Mucosa of descending colon (tissue), 3 donors: ENCODE measurements at places on chromosomes 11 and 22. TPM values are rescaled to one million over a fixed set of nuclear protein-coding genes. Genes with fewer than 3 reads are reported as not detected.

GRCh38 chr22:30447656-30448055 lies 22.1 kb downstream of the MTFP1 start:
- DNase-seq: no peak

DNA sequence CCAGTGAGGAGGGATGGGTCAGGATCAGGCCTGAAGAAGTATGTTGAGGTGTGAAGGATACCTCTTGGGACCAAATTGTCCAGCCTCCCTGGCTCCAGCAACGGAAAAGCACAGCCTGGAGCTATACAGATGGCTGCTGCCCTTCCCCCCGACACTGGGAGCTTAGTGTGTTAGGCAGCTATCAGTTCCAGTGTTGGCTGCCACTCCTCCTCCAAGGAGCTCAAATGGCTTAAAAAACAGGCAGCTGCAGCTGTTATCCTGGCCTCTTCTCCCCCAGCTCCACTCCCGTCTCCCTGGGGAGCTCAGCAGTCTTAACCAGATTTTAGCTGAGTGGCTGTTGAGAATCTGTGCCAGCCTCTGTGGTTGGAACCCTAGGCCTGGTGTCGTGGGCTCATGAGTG lies 225.0 kb downstream of the JRKL start:
- DNase-seq: no peak

DNA sequence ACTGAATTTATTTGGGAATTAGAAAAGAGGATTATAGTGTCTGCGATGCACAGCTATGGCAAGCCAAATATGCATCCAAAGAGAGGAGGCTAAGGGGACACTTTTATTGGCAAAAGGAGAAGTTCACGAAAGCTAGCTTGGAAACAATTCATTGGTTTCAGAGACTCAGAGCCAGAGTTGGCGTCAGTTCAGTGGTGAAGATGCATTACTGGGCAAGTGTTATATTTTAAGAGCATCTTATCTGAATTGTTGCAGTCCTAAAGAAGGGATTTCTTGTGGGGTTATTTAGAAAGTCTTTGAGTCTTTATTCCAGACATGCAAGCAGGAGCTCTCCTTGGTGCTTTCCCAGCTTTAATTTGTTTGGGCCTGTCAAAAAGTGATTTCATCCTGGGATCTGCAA lies 15.0 kb downstream of the CLDN5 start:
- no peak for DNase-seq

GRCh38 chr22:22450343-22450839 lies 58.2 kb downstream of the ZNF280B start:
- DNase-seq: no peak

DNA sequence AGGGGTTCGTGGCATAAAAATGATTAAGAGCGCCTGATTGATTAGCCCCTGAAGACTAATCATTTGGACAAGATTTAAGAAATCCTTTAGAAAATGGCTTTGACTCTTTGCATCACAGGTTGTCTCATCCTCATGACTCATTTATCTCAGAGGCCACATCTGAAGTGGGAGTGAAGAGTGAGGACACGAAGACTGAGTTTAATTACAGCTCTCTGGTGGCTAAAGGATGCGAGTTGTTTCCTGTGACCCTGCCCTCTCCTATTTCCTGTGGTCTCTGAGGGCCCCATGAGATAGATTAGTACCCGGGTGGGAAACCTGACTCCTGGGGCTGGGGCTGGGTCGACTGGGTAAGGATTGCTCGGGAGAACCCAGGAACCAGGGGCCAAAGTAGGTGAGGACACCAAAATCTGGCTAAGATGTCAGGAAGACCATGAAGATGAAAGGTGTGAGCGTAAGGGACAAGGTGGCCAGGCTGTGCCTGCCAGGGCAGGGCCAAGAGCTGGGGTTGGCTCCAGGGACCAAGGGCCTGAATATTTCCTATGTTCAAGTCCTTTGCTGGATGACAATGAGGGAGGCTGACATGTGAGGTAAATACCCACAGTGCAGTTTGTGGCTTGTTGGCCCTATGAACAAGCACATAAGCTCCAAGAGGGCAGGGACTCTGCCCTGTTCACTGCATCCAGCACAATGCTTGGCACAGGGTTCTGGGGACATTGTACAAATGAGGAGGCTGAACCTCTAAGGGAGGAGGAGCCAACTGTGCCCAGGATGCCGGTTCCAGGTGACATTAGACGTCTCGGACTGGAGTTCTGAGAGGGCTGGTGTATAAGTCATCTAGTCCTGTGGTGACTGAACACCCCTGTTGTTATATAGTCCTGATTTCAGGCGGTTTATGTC lies 3.6 kb downstream of the OTOG start:
- no peak for DNase-seq

DNA sequence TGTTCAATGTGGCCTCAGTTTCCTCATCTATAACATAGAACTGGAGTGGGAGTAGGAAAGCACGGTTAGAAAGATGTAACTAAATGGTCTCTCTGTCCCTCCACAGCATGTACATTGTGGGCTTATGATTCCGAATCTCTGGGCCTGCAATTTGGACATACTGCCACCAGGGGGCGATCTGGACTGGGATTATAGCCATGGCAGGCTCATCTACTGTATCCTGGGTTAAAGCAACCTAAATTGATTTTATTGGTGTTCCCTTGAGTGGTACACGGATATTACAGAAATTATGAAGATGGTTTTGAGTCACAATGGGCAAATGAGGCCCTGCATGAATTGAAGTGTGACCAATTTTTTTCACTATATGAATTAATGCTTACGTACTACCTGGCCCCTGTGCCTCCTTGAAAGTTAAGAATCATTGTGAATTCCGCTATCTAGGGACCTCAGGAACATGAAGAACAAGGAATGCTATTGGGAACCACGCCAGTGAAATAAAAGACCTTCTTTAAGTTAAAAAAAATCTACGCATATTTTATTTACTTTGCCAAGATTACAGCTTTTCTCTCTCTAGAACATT lies 32.9 kb downstream of the TST start:
- peak; percentile 72 for DNase-seq

HEPACAM gene
- total RNA-seq: 0.57 TPM

SLC25A18 gene
- total RNA-seq: 0.31 TPM

CCDC73 gene
- not detected for total RNA-seq
